ENCODE measurements at places on chromosomes 7 and 10.

DNA sequence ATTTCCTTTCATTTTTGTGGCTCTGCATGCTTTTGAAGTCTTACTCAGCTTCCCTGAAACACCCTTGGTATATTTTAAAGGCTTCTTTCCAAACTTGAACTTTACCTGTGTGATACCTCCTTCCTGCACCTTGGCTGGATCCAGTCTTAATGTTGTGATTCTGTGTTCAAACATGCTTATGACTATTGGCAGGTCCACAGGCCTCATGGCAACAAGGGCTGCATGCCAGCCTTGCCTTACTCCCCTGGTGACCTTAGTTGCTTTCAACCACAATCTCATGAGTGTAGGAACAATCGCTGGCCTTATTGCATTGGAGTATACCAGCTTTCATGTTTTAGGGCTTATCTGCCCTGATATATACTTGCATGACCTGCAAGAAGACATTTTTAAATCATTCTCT lies 238.7 kb downstream of the KIF20B start:
- no peak for DNase-seq

- DNase-seq, result no peak
Observed at GRCh38 chr10:13100349-13101294, 659 bp downstream of the OPTN start.

- DNase-seq, result no peak
Observed at GRCh38 chr7:101999393-101999792, 182.0 kb downstream of the CUX1 start.

DNA sequence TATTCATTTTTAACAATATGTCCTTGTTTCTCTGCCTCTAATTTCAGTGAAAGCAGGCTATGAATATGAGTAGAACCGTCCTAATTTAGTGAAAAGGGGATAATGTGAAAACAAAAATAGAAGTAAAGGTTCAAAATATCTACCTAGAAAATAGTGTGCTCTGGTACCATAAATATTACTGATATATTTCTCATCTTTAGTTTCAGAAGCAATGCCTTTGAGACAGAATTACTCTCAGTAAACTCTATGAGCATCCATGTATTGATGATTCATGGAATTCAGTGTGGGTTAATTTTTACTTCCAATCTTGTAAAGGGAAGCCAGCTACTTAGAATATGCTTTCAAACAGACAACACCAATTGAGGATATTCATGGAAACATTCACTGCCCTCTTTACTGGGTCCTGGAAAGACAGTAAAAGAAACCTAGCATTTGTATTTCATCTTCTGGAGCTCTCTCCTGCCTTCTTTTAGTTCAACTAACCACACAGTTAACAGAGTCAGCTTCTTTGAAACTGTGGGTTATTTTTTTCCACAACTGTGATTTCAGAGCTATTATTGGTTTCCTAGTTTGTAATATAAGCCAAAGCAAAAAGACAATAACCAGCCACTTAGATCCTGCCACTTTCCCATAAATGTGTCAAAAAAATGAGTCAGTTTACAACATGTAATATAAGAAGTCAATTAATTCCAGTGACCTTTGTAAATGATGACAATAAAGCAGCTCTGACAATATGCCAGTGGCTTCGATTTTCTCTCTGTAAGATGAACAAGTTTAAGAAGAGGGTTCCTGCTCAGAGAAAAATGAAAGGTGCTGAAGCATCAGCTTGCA lies 1.7 kb downstream of the LRRN3 start:
- DNase-seq, result no peak

DNA sequence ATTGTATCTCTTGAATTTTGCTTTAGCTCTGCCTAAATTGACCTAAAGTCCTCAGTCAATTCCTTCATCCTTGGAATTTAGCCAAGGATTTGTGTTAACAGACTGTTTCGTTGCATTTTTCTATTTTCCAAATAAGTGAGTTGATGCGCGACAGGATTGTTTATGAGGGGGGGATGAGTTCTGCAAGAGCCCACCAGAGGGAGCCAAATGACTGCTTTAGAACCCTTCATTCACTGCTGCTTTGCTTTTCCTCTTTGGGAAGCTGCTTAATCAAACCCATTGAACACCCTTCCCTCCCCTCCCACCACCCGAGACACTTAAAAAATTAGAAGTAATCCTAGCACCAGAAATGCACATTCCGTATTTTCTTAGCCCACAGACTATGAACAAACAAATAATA lies 33.7 kb upstream of the PTF1A start:
- no peak for DNase-seq

DNA sequence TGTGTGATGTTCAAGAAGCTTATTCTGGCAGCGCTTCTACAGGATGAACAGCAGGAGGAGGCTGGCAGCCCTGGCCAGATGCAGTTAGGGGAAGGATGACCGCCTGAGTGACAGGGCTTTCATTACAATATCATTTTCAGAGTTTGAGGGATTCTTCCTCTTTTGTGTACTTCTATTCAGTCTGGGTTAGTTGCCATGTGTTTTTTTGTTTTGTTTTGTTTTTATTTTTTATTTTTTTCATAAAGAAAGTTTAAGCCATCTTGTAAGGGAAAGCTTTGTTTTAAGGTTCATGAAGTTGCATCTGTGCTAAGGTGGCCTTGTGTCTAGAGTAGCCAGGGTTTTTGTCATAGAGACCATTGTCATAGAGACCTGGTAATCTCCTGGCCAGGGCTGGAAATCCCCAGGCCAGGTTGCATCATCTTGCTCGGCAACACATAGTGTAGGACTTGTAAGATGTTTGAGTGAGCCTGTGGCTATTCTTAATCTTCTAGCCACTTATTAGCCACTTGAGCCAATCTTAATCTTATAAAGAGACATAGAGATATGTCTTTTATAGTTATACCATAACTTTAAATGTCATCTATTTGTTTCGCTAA lies 230.5 kb upstream of the TMEM229A start:
- no peak for DNase-seq

DNA sequence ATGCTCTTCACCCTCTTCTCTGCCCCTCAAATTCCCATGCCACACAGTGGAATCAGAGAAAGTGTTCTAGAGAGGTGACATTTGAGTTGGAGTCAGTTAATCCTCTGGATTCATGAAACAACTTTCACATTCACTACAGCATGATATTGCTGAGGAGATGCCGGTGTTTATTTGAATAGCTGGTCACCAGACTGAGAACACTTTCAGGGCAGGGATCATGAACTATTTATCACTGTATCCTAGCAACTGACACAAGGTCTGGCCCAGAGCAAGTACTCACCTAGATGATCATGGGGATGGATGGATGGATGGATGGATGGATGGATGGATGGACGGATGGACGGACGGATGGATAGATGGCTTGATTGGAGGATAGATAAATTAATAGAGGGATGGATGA lies 116.7 kb upstream of the ZMIZ1 start:
- no peak for DNase-seq

DNA sequence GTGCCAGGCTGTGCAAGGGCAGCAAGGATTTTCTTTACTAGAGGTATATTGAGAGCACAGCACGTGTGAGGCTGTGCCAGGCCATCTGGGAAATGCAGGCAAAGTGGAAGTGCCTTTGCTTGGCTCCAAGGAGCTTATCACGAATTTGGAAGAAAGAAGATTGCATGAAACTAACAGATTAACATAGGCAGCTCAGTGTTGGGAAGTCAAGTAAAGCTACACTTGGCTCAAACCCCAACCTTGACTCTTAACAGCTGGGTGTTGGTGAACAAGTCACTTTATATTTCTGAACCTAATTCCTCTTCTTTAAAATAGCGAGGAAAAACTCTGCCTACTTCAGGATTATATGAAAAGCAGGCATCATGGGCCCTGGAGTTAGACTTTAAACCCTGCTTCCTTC lies 105.2 kb downstream of the PLCE1 start:
- no peak for DNase-seq

- DNase-seq, result no peak
Observed at GRCh38 chr10:118397391-118397790, 55.3 kb upstream of the FAM204A start.

DNA sequence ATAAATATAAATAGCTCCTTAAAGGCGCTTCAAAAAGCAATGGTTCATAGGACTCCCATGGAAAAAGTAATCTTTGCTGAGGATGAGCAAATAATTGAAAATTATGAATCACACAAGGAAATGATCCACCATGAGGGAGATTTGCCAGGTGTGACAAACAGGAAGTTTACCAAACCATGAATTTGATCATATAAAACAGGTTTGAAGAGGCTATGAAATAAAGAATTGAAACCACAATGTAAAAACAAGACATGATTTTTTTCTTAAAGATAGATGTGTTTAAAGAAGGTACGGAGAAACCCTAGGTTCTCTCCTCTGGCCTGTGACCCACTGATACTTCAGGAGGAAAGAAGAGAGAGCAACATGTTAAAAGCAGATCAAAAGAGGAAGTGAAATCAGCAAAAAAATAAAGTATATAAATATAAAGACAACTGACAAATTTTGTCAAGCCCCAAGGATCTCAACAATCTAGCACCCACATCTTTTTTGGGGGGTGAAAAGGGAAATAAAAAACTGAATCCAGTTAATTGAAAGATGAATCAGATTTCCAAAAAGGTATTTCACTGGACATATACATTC lies 111.3 kb upstream of the ASAH2 start:
- no peak for DNase-seq

GRCh38 chr10:112855134-112855533 lies 94.9 kb upstream of the TCF7L2 start:
- no peak for DNase-seq

DNA sequence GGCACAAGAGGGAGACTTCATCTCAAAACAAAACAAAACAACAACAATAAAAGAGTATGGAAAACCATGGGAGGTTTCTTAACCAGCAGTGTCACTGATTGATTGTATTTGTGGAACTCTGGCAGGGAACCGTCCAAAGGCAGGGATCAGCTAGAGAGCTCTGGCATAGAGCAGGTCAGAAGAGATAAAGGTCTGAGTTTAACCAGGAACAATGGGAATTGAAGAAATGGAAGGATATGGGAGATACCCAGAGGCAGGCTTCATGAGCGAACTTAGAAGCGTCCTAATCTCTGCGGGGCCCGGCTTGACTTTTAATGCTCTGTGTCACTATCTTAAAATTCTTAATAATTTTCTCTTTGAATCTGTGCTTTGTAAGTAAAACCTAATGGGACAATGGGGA lies 10.4 kb upstream of the FAM3C start:
- DNase-seq, result no peak

GRCh38 chr7:150489782-150490181 lies 24.9 kb upstream of the GIMAP7 start:
- no peak for DNase-seq

DNA sequence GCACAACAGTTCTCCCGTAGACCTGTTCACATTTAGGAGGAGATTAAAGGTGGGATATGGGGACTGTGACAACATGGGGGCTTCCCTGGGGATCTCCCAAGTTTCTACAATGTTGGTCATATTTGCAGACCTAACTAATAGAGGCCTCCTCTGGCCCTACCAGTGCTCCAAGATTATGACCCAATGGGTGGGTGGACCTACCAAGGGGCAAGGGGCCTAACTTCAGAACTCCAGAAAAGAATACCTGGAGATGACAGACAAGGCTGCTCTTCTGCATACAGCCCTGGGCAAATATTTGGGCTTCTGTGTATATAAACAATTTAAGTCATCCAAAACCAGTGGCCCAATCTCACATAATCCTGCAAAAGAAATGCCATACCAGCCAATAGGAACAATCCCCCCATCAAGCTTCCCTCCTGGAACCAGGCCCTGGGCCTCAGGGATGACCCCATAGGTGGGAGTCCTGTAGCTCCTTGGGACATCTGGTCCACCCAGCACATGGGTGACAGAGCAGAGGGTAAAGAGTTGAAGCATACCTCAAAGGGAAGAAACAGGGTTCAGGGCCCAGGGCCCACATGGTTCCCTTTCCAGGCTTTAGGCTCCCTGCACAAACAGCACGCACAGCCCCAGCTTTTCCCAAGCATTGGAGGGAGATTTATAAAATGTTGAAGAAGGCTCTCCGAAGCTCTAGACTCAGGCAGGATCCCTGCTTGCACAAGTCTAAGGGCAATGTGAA lies 86.1 kb upstream of the CHST15 start:
- DNase-seq, result no peak

- DNase-seq, result no peak
Observed at GRCh38 chr7:85232068-85232467, 45.2 kb upstream of the SEMA3D start.

DNA sequence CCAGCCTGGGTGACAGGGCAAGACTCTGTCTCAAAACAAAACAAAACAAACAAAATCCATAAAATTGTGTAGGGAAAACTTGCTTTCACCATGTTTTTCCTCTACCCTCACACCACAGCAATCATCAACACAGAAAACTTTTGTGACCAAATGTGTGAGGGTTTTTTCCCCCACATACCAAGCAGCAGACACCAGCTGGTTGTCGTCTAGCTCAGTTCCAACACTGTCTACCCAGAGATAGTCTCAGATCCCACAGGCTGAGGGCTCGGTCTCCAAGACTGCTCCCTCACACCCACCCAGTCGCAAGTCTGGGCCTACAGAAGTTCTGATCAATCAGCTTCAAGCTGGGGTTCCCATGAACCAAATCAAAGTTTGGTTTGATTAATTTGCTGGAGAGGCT lies 322.4 kb upstream of the MAGI2 start:
- no peak for DNase-seq

Measured in stimulated activated CD4-positive, alpha-beta T cell treated with anti-CD3 and anti-CD28 coated beads, Interleukin-15, amount 100 ng/mL, for 48 hours (primary cell).